ENCODE measurements at places on chromosomes 16 and 17. TPM values are rescaled to one million over a fixed set of nuclear protein-coding genes. Genes with fewer than 3 reads are reported as not detected.

PRSS33 gene
- 0.08 TPM for polyA plus RNA-seq

NPIPA3 gene
- polyA plus RNA-seq: 1.5 TPM

PIPOX gene
- polyA plus RNA-seq: 0.27 TPM

MMP25 gene
- polyA plus RNA-seq: 94.4 TPM

SMIM5 gene
- 2.2 TPM for polyA plus RNA-seq

CD300A gene
- polyA plus RNA-seq: 8.0 TPM

KCNG4 gene
- not detected for polyA plus RNA-seq

JUP gene
- polyA plus RNA-seq: 60.9 TPM

CCL23 gene
- polyA plus RNA-seq: 7.2 TPM

PIRT gene
- polyA plus RNA-seq: not detected

SEZ6 gene
- polyA plus RNA-seq: 0.18 TPM

TBC1D3C gene
- not detected for polyA plus RNA-seq

CACNG3 gene
- polyA plus RNA-seq: not detected

CRHR1 gene
- polyA plus RNA-seq: not detected

COL1A1 gene
- polyA plus RNA-seq: 122 TPM

PRAC1 gene
- polyA plus RNA-seq: not detected

KRT9 gene
- polyA plus RNA-seq: not detected

CNTNAP1 gene
- 2.9 TPM for polyA plus RNA-seq

USP6 gene
- 0.05 TPM for polyA plus RNA-seq

ABI3 gene
- 19.2 TPM for polyA plus RNA-seq

SIAH1 gene
- 16.0 TPM for polyA plus RNA-seq

CES5A gene
- not detected for polyA plus RNA-seq

ADAP2 gene
- polyA plus RNA-seq: 10.3 TPM

IRX5 gene
- 22.5 TPM for polyA plus RNA-seq

CSH1 gene
- polyA plus RNA-seq: not detected

CIBAR2 gene
- 11.8 TPM for polyA plus RNA-seq

MYL11 gene
- 0.44 TPM for polyA plus RNA-seq

CDH8 gene
- 0.06 TPM for polyA plus RNA-seq

HSF4 gene
- 62.5 TPM for polyA plus RNA-seq

DRC3 gene
- polyA plus RNA-seq: 7.2 TPM

BCAS3 gene
- polyA plus RNA-seq: 8.1 TPM

GAST gene
- polyA plus RNA-seq: not detected

TGFB1I1 gene
- 25.1 TPM for polyA plus RNA-seq

APPBP2 gene
- polyA plus RNA-seq: 10.4 TPM

LGALS9C gene
- polyA plus RNA-seq: 1.7 TPM

WFIKKN2 gene
- 0.20 TPM for polyA plus RNA-seq

KRT23 gene
- 1.9 TPM for polyA plus RNA-seq
